ENCODE measurements at places on chromosomes 16 and 17.

- DNase-seq: peak; percentile 74
Measured at GRCh38 chr17:48593840-48594537, 410 bp upstream of the HOXB5 start.

GRCh38 chr17:82244413-82245133 is 15.7 kb downstream of the SLC16A3 start:
- no peak for DNase-seq

DNA sequence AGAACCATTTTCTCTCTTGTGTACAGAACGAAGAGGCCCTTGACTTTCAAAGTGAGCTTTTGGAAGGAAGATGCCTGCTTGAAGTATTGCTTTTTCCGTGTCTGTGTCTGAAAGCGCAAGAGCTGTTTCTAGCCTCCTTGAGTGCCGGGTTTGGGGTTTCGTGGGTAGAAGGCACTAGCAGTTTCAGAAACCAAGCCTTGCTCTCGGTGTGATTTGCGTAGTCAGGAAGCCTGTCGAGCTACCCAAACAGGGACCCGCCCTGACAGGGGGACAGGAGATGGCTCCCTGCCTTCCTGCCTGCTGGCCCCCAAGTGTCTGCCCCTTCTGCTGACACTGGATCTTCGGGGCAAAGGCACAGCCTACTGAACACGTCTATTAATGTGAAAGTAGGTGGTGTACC is 322.0 kb downstream of the MAF start:
- peak; percentile 52 for DNase-seq

DNA sequence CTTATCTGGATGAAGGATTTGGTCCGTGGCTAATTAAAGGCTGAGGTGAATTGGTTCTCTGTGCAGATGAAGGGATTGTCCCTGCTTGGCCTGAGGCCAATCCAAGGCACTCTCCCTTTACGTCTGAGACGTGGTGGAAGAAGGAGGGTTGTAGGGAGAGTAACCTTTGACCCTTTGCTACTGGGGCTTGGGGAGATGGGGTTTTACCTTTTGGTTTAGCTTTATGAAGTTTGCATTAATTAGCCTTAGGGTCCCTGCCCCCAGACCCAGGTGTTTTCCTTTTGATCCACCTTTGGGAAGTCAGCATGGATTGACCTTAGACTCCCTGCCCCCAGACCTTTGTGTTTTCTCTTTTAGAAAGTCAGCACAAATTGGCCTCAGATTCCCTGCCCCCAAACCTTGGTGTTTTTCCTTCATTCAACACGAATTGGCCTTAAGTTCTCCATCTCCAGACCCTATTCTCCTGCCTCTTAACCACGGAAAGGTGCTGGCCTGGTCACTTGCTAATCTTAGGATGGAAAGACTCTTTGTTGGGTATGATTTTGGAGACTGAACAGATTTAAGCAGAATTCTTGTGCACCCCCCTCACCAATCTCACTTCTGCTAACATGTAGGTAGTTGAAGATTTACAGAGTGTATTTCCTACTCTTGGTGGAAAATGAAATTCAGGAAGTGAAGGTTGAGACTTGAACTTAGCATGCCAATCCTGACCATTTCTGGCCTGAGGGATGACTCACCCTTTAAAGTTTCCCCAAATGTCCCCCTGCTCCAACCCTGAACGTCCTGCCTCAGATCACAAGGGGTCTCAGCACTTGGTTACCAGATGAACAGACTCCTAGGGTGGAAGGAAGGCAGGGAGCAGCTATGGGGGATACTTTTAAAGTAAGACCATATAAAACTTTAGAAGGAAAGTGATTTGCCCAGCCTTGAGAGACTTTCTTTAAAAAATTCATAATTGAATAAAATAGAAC is 23.1 kb upstream of the MMD start:
- DNase-seq: no peak

GRCh38 chr17:1947229-1947742 is 77.8 kb downstream of the RTN4RL1 start:
- no peak for DNase-seq

- DNase-seq: no peak
Measured at GRCh38 chr16:50269061-50269705, 2.8 kb downstream of the ADCY7 start.

All from CD4-positive, alpha-beta T cell (primary cell).